Calu3 (cell line): ENCODE measurements at places on chromosomes 2 and 18.

DNA sequence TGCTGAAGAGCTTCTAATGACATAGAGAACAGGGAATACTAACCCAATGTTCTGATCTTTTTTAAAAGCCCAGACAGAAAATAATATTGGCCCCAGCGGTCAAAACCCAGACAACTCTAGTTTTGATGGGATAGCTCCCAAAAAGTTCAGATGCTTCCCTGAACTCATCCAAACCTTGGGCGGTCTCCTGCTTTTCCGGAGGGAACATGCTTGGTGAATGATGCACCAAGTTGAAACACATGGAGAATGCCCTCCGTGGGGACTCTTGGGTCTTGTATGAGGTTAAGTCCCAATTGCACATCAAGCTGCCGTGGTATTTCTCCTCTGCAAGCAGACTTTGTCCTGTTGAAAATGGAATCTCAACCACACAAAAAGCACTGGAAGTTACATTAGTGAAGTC, 120.7 kb upstream of the CTAGE1 start:
- no peak for DNase-seq

DNA sequence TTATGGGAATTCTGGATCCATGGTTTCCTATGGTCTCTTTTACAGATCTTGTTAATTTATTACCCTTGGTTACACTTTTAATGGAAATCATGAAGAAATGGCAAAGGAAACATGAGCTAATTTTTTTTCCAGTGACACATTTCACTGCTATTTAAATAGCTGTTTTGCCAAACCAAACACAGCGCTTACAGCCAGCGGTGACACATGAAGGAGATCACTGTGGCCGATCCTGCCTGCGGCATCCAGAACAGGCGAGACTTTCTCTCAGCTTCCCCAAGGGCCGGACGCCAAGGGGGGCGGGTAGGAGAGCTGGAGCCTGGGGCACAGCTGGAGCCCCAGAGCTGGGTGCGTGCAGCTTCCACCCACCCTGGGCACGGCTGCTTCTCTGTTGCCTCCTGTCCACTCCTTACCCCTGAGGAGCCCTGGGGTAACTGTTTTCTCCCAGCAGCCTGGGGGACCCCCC, 81.4 kb upstream of the PKDCC start:
- peak; percentile 75 for DNase-seq

- no peak for DNase-seq
Observed at GRCh38 chr2:71150082-71150816, 19.8 kb downstream of the MPHOSPH10 start.

DNA sequence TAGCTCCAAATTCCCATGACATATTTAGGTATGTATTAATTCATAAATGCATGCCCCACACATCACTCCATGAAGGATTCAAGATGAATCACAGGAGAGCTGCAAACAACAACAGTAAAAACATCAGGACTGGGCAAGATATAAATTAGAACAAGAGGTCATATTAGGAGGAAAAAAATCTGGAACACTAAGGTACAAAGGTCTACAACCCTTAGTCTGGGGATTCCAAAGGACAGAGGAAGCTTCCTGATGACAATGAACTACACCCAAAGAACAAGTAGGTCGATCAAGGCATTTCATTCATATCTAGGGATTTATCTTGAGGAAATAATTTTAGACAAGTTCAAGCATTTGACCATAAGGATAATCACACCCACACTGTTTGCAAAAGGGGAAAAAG, 14.5 kb downstream of the VPS4B start:
- no peak for DNase-seq

DNA sequence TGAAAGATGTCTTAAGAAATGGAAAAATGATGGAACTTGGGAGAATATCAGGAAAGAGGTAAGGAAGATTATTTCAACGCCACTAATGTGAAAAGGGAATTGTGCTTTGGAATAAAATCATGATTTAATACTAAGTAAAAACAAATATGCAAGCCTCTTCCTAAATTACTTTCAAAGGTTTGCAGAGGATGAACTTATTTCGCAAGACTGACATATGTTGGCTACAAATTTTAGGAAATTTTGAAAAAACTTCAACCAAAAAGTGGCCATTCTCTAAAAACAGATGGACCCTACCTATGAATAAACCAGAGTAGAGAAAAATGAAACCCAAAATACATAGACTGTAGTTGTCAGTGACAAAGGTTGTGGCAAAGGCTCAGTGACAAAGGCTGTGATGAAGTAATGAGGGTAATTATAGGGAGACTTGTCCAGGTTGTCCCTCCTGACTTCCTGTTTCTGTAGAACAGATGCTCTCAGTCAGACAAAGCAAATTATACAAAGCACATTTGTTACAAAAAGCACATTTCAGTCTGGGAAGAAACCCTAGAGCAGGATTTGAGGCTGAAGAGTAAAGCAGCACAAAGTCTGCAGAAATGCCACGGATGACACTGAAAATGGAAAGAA, 39.5 kb downstream of the SFT2D3 start:
- DNase-seq, result no peak

DNA sequence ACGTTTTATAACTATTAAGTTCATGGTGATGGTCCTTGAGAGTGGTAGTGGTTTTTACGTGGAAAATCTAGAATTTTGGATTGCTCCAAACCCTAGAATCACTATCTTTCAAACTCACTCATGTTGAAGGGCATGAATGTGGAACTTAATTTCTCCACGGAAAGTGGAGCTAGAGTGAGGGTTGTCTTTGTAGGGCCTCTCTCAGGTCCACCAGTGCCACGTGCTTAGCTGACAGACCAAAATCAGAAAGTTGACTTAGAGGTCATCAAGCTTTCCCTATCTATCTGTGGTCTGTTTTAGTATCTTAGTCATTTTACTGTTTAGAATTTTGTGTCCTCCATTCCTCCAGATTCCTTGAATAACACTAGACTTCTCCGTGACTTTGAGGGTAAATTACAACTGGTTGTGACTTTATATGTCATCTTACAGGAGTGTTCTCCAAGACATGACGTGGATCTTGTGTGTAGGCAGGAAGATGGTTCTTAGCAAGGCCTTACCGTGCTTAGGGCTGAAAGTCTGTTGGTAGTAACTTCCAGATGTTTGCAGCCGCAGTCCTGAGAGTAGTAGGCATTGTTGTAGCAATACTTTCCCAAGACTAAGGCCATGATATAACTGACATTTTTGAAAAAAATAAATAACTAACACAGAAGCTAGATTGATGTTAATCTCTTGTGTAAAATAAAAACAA, 26.8 kb downstream of the DIS3L2 start:
- DNase-seq, result no peak

DNA sequence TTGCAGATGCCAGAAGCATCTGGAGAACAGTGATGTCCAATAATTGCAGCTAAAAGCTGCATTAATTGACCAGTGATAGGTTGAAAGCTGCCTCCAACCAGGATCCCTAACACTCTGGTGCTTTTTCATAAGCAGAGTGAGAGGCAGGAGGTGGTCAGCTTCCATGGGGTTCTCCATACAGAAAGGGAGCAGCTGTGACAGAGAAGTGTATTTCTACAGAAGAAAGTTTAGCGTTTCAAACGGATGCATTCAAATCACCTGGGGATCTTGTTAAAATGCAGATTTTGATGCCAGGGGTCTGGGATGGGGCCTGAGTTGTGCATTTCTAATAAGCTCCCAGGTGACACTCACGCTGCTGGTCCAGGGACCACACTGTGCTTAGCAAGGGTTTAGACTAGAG, 216.5 kb upstream of the NRP2 start:
- DNase-seq, result no peak

DNA sequence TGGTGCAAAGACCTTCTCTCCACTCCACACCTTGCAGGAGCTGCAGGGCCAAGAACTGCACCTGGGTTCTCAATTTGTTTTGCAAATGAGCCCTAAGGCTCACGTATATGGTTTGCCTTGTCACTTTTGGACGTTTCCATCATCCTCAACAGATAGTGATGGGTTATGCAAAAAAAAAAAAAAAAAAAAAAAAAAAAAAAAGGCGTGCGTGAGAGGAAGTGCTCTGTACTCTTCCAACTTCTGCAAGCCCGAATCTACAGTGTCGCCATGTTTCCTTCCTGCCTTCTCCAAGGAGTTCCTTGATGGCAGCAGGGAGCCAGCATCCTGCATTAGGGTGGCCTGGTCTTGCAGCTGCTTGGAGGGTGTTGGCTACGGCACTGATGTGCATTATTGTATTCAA, 4.0 kb upstream of the INHBB start:
- no peak for DNase-seq

GRCh38 chr2:105545730-105546627, 147.1 kb upstream of the FHL2 start:
- DNase-seq, result peak; percentile 81

- no peak for DNase-seq
Observed at GRCh38 chr2:227010433-227010832, 153.6 kb downstream of the COL4A4 start.

GRCh38 chr2:20567159-20567925, 83.6 kb downstream of the HS1BP3 start:
- no peak for DNase-seq

GRCh38 chr18:31241425-31241824, 76.5 kb upstream of the DSG1 start:
- no peak for DNase-seq

DNA sequence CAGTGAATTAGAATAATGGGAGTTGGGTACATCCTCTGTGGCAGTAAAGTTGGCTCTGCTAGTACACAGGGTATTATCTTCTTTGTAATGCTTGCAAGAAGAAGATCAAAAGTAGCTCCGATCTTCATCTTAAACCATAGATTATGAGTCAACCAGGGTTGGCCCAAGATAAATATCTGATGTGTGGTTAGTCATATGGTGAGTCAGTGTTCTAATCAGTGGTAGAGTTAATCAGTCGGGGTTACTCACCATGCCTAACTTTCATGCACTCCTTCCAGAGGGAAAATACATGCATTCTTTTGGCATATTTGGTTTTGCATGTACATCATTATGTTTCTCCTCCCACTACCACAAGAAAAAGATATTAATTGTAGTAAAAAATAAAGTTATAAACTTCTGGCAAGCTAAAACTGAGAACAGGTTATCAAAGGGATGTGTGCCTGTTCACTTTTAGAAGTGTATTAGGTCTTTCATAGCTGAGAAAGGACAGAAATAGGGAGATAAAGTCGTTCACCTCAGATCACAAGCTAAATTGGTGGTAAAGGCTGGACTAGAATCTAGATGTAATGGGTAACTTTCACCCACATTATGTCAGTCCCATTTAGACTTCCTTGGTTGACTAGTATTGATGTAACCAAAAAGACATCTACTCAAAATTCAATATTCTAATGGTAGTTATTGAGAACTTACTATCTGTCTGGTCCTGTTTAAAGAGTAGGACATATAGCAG, 684.4 kb downstream of the IRS1 start:
- peak; percentile 44 for DNase-seq

- DNase-seq, result no peak
Observed at GRCh38 chr2:199772035-199772976, 78.7 kb downstream of the FTCDNL1 start.

DNA sequence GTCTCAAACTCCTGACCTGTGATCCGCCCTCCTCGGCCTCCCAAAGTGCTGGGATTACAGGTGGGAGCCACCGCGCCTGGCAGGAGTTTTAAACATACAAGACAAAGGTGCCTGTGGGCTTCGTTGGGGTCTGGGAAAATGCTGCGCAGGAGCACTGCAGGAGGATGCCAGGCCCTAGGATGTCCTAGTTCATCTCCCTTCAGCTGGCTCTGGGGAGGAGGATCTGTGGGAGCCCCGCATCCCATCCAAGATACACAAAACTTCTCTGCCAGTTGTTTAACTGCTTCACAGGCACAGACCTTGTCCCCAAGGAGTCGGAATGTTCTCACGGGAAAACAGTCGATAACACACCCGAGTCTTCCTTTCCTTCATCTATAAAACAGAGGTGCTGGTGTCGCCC, 89.1 kb downstream of the POLR1A start:
- no peak for DNase-seq

- no peak for DNase-seq
Observed at GRCh38 chr2:27582129-27582694, 630 bp upstream of the ZNF512 start.

- no peak for DNase-seq
Observed at GRCh38 chr2:136444323-136444722, 321.0 kb upstream of the THSD7B start.

- no peak for DNase-seq
Observed at GRCh38 chr2:98899041-98899702, 36.9 kb downstream of the CRACDL start.
